Upper lobe of right lung (tissue), 1 donor: ENCODE measurements at places on chromosomes 11 and 22. TPM values are rescaled to one million over a fixed set of nuclear protein-coding genes. Genes with fewer than 3 reads are reported as not detected.

DNA sequence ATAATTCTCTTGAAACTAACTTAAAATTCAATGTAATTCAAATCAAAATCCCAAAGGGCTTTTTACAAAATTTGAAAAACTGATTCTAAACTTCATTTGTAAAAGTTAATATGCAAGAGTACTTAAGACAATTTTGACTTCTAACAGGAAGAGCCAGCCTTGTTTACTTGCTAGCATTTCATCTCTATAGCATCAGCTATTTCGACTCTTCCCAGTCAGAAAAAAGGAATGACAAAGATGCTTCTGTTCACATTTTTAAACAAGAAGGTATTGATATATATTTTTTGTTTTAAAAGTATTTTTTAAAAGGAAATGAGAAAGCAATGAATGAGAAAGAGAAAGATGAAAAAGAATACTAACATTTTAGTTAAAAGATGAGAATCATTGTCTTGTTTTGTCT, 16.4 kb downstream of the SLN start:
- no peak overlapping the region for H3K27ac ChIP-seq
- no peaks in the 10 kb centered on the region for H3K36me3 ChIP-seq
- H3K27me3 ChIP-seq = peaks cover 6% of the 10 kb centered on the region

The PRAME gene
- not detected for total RNA-seq

The SCGB2A2 gene
- not detected for total RNA-seq

The TMEM121B gene
- 2.1 TPM for total RNA-seq

DNA sequence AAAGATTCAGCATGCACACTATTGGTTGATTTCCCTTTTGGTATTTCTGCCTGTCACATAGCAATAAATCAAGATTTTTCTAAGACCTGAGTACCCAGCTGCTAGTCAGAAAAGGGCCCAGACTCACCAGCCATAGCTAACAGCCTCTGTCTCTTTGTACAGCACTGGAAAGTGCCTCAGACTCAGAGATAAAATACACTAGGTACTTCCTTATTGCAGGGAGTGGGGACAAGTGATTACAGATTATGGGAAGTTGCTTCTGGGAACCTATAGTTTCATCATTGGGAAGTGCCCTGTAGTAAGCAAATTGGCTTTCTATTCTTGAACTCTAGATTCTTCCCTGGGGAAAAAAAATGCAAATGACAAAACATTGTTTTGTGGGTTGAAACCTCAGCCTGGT, at the start of gene CASP5:
CASP5 (minus strand) TSS at position 166 of the 400 bp plus-strand sequence; CDS start at position 134, 32 bp downstream.
- H3K4me3 ChIP-seq = no peak within 1 kb of the TSS
- peaks cover 9% of the 10 kb centered on the region for H3K4me1 ChIP-seq
- H3K27me3 ChIP-seq = no peaks in the 10 kb centered on the region
- H3K27ac ChIP-seq = no peak within 1 kb of the TSS

DNA sequence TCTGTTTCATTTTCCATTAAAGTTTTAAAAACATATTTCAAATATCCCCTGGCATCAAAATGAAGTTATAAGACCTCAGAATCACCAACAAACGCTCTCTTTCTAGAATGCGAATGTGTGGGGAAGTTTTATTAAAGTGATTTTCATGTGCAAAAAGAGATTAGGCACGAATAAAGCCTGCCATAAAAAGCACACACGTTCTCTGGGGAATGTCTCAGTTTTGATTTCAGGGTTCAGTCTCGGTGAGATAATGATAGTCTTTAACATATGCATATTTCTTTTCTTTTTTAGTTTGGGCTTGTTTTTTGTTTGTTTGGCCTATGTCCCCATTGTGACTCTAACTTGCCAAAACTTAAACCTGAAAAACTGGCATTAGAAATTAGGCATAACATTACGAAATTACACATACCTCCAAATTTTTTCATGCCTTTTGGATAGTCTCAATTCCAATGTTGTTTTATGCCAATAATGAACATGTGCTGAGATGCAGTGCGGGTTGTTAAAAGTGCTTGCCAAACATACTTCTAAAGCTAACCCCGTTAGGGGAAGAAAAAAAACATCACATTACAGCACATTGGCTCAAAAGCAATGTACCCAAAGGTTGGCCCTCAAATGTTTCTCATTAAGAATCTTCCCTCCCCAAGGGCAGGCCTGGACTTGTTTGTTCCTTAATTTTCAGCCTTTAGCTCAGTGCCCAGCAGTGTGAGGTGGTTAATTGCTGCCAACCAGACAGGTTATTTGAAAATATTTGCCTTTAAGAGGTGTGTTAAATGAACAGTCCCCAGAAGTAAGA, 33.2 kb upstream of the FBLN1 start:
- no peaks in the 10 kb centered on the region for H3K4me1 ChIP-seq
- H3K27me3 ChIP-seq = no peaks in the 10 kb centered on the region
- DNase-seq = no peak
- no peak overlapping the region for H3K4me3 ChIP-seq

The PKNOX2 gene
- total RNA-seq = 17.8 TPM

- no peaks in the 10 kb centered on the region for H3K27me3 ChIP-seq
- no peak overlapping the region for H3K27ac ChIP-seq
- H3K4me1 ChIP-seq = no peaks in the 10 kb centered on the region
Observed at GRCh38 chr11:122853971-122854446, 15.7 kb downstream of the CRTAM start.

The TBX10 gene
- not detected for total RNA-seq

DNA sequence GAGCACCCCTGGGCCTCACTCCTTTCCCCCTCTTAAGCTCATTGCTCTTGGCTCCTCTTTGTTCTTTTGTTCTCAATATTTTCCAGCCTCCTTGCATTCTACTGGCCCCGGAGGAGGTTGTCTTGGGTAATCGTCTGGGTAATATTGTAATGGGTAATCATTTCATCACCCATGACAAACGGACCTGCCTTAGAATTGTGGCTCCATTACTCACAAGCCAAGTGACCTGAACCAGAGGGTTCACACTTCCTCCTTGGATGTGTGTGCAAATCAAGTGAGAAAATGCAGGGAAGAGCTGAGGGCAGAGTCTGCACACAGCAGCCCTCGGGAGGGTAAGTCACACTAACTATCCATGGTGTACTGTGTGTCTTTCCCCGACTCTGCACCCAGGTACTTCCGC, 305.0 kb downstream of the BUD13 start:
- no peaks in the 10 kb centered on the region for H3K36me3 ChIP-seq
- H3K27ac ChIP-seq = no peak overlapping the region
- no peaks in the 10 kb centered on the region for H3K4me1 ChIP-seq
- no peaks in the 10 kb centered on the region for H3K27me3 ChIP-seq

DNA sequence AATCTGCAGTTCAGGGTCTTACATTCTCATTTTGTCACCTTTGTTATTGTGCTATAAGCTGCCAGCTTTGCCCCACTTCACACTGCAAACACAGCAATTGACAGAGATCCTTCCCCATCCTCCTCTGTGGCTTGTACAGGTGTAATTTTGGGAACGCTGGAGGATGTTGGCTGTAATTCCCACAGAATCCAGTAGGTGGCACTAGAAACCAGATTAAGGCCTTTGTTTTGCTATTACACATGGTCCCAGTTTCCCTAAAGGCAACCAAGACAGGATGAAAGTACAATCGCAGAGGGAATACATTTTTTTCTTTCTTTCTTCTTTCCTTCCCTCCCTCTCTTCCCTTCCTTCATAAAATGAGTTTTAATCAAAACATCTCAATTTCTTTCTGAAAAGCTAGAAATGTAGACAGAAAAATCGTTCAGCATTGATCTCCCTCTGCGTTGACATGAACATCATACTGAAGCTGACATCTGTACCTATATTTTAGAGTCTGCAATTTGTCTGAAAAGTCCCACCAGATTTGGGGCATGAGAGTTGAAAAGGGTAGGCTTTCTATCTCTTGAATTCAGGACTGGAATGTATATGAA, 21.3 kb upstream of the NELL1 start:
- DNase-seq = no peak
- H3K27me3 ChIP-seq = peaks cover 4% of the 10 kb centered on the region
- no peaks in the 10 kb centered on the region for H3K36me3 ChIP-seq
- H3K4me3 ChIP-seq = no peak overlapping the region
- H3K27ac ChIP-seq = no peak overlapping the region
- H3K4me1 ChIP-seq = no peaks in the 10 kb centered on the region

DNA sequence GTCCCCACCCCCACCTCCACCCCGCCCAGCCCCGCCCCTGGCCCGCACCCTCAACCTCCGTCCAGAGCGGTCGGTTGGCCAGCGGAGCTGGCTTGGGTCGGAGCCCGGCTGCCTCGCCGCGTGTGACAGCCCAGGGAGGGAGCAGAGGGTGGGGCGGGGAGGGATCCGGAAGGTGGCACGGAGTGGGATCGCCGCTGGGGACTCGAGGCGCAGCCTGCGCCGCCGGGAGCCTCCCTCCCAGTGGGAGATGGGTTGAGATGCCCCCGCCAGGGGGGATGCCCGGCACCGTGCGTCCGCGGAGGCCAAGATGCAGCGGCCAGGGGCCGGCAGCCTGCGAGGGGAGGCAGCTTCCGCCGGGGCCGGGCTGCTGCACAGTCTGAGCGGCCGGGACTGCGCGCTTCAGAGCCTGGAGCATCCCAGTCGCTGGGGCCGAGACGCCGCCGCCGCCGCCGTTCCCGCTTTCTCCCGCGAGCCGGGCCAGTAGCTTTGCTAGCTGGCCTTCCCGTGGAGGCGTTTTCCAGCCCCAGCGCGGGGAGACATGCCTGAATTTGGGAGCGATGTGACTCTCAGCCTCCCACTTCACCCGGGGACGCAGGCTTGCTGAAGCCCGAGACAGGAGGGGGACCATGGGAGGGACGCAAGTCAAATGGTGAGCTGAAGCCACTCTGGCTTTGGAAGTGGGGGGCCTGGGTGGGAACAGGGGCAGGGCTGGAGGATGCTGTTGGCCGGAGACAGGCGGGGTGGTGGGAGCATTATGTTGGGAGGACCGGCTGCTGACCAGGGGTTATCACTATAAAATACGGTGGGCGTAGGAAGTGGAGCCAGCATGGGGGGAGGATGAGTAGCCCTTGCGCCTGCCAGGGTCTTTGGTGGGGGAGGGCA, 40.2 kb downstream of the DIXDC1 start:
- H3K27ac ChIP-seq = peak overlapping the region; percentile 75
- H3K36me3 ChIP-seq = no peaks in the 10 kb centered on the region
- H3K4me1 ChIP-seq = peaks cover 14% of the 10 kb centered on the region
- DNase-seq = peak; percentile 84
- H3K27me3 ChIP-seq = no peaks in the 10 kb centered on the region

- no peak overlapping the region for H3K27ac ChIP-seq
- no peaks in the 10 kb centered on the region for H3K4me1 ChIP-seq
- no peak overlapping the region for H3K4me3 ChIP-seq
- DNase-seq = no peak
Observed at GRCh38 chr11:121163658-121164308, 62.7 kb downstream of the TECTA start.

The VSIG10L2 gene
- total RNA-seq = not detected

The OTOG gene
- not detected for total RNA-seq

DNA sequence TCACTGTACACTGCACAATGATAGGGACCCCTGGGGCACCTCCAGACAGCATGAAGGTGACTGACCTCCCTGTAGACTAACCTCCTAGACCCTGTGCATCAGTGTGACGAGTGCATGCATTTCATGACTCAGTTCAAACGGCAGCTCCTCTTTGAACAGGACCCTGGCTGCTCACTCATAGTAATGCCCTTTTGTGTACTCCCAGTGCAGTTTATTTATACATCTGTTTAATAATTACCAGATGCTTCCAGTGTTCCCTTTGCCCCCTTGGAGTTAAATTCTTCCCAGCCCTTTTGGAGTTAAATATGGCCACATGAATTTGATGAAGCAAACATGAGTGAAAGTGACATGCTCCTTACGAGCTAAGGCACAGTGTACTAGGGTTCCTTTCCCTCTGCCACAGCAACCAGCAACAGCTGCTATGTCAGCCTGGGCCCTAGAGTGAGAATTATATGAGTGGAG, 72.4 kb downstream of the PANX1 start:
- no peaks in the 10 kb centered on the region for H3K4me1 ChIP-seq
- no peaks in the 10 kb centered on the region for H3K36me3 ChIP-seq
- no peaks in the 10 kb centered on the region for H3K27me3 ChIP-seq
- H3K27ac ChIP-seq = no peak overlapping the region

GRCh38 chr11:103222806-103223205, 113.6 kb downstream of the DYNC2H1 start:
- H3K4me1 ChIP-seq = no peaks in the 10 kb centered on the region
- DNase-seq = no peak
- H3K27ac ChIP-seq = no peak overlapping the region
- no peak overlapping the region for H3K4me3 ChIP-seq

GRCh38 chr11:65436412-65437032, 13.9 kb downstream of the NEAT1 start:
- DNase-seq = peak; percentile 34
- H3K27me3 ChIP-seq = no peaks in the 10 kb centered on the region
- no peak overlapping the region for H3K27ac ChIP-seq
- peaks cover 80% of the 10 kb centered on the region for H3K36me3 ChIP-seq
- peak overlapping the region; percentile 6 for H3K4me3 ChIP-seq

DNA sequence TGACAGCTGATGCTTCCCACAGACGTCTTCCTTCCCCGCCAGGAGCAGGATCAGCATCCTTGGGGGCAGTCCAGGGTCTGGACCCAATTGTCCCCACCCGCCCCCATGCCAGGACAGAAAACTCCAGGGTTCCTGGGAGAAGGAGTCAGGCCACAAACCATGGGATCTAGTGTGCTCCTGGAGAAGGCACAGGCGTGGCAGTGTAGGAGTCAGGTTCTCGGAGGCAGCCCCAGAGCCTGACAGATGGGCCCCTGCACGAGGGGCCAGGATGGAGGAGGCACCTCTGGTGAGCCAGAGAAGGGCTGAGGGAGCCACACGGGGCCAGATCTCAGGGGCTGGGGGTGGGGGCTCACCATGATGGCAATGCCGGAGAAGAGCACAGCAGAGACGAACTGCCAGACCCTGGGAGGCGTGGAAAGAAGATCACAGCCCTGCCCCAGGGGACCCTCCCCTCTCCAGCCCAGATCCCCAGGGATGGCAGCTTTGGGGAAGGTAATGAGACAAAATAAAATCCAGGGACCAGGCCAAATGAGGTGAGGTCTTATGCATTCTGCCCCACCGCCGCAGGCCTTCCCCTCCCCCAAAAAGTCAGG, 13.6 kb downstream of the TP53I11 start:
- H3K4me1 ChIP-seq = peaks cover 5% of the 10 kb centered on the region
- no peak overlapping the region for H3K4me3 ChIP-seq
- no peak for DNase-seq
- H3K27ac ChIP-seq = no peak overlapping the region
